ENCODE measurements at places on chromosomes 16 and 17. TPM values are rescaled to one million over a fixed set of nuclear protein-coding genes. Genes with fewer than 3 reads are reported as not detected.

The NHLRC4 gene
- 4.7 TPM for total RNA-seq

The HP gene
- not detected for total RNA-seq

The MYCBPAP gene
- total RNA-seq = 1.5 TPM

The HOXB2 gene
- 8.7 TPM for total RNA-seq

The CA7 gene
- not detected for total RNA-seq

The CCL23 gene
- total RNA-seq = not detected

The TMEM220 gene
- total RNA-seq = 1.2 TPM

The NPIPB8 gene
- total RNA-seq = not detected

The MYL4 gene
- total RNA-seq = not detected
